ENCODE measurements at places on chromosomes 5 and 9.
A peak's percentile ranks its signal among the peaks of the same experiment; 100 is the strongest.

DNA sequence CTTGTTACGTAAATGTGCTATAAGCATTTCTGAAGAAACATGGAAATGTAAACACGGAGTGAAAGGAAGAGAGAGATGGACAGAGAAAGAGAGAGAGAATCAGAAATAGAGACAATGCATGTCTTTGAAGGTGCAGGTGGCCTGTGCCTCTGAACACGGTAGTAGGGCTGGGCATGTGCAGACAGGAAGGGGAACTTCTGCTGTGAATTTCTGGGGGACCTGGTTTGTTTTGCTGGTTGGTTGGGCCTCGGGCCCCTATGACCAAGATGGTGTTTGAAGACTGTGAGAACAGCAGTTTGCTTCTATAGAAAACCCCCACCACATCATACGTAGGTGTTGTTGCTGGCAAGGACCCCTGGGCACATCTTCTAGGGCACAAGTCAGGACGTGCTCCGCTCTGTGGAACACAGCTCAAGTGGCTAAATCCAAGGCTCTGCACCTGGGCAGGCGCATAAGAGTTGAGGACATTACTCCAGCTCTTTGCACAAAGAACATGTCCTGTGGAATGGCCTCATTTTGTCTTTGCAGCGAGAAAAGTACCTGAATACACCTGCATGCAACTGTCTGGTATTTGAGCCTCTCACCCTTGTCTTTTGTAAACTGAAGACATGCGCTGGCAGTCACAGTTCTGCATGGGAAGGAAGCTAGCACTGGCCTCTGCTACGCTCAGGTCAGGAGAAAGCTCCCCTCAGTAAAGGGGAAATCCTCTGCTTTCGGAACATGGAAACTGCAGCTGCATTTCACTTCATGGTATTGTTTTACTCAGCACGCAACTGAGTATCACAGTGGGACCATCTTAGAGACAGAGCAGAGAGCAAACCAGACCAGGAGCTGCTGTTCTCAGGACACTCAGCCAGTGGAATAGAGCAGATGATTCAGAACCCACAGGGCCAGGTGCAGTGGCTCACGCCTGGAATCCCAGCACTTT, 2.7 kb downstream of the OR2V2 start:
- no peak for DNase-seq

DNA sequence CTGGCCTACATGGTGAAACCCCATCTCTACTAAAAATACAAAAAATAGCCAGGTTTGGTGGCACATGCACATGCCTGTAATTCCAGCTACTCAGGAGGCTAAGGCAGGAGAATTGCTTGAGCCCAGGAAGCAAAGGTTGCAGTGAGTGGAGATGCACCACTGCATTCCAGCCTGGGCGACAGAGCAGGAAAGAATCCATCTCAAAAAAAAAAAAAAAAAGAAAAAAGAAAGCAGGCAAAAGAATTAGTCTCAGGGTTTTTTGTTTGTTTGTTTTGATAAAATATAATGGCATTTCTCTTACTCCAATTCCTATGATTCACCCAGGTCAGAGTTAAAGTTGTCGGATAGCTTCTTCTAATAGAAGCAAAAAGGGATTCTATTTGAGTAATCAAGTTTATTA, 67.0 kb upstream of the ATG10 start:
- no peak for DNase-seq

GRCh38 chr5:6540111-6540827, 91.6 kb downstream of the UBE2QL1 start:
- DNase-seq, result no peak

GRCh38 chr5:179371681-179372680, 26.7 kb upstream of the ADAMTS2 start:
- DNase-seq, result peak; percentile 41

- DNase-seq, result no peak
Observed at GRCh38 chr9:97954550-97954989, 16.6 kb upstream of the HEMGN start.

- no peak for DNase-seq
Observed at GRCh38 chr9:109894921-109895758, 115.1 kb downstream of the PALM2AKAP2 start.

GRCh38 chr5:96919754-96920197, 16.1 kb upstream of the LNPEP start:
- DNase-seq, result no peak

GRCh38 chr9:14243514-14244042, 70.4 kb downstream of the NFIB start:
- DNase-seq, result no peak

DNA sequence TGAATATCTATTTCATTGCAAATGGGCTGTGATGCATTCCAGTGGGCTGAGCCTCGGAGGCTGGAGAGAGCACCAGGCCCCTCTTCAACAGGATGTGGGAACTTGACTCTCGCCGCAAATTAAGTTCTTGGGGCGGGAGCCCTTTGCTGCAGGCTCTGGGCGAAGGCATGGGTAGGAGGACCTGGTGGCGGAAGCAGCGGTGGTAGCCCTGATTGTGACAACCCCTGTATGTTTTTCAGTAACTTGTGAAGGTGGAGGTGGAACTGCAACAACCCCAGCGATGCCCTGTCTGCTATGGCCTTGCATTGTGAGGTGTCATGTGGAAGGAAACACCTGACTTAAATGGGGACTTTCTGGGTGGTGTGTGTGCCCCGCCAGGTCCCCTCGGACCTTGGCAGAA, 9.4 kb downstream of the FYB1 start:
- no peak for DNase-seq

DNA sequence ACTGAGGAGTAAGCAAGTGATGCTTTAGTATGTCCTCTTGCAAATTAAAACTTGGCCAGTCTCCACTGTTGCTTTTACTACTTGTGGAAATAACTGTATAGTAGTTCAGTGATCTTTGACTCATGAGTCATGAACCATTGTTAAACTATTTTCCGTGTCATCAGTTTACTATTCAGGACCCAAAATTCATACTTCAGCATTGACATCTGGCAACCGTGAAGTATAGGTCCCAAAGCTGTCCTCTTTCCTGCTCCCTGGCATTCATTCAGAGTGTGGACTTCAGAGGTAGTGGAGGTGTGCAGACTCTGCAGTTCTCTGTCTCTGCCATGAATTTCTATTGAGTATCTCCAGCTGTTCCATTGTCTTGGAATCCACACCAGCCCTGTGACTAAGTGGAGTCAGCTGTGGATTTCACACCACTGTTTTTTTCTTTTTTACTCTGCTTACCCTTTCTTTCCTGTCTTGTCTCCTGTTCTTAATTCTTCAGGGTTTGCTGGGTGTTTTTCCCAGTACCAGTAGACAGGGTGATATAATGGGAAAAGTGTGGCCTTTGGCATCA, 7.5 kb downstream of the TDRD7 start:
- no peak for DNase-seq

GRCh38 chr9:133718563-133719315, 19.4 kb downstream of the SARDH start:
- DNase-seq, result no peak

GRCh38 chr5:159092972-159093371, 6.7 kb downstream of the EBF1 start:
- no peak for DNase-seq

- DNase-seq, result no peak
Observed at GRCh38 chr5:143398053-143398355, 5.5 kb downstream of the NR3C1 start.

DNA sequence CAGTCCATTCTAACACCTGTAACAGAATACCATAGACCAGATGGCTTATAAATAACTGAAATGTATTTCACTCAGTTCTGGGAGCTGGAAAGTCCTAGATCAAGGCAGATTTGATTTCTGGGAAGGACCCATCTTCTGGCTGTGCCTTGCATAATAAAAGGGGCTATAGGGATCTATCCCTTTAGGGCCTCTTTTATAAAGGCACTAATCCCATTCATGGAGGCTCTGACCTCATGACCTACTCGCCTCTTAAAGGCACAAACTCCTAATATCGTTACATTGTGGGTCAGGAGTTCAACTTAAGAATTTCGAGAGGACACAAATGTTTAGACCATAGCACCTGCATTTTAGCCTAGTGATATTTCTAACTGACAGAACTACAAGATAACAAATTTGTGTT, 619.0 kb downstream of the CDH18 start:
- no peak for DNase-seq

GRCh38 chr9:126128494-126129142, 198.0 kb upstream of the MVB12B start:
- no peak for DNase-seq

GRCh38 chr5:149766460-149767280, 36.6 kb downstream of the PPARGC1B start:
- DNase-seq, result no peak

DNA sequence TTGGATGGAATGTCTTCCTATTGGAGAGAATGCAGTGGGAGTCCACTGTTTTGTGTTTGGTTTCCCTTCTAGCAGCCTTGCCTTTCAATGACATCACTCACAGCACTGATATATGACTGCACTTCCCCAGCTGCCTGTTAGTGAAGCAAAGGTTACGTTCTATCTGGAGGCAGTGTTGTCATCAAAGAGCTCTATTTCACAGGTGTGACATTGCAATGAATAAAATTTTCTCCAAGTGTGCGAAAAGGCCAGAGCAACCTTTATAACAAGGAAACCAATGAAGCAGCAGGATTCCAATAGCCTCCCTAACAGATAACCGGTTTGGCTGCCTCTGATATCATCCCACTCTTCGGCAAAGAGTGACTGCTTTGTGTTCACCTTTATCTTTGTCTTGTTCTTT, 523.5 kb upstream of the ZNF608 start:
- no peak for DNase-seq

GRCh38 chr5:78534148-78534904, 114.2 kb downstream of the LHFPL2 start:
- no peak for DNase-seq

DNA sequence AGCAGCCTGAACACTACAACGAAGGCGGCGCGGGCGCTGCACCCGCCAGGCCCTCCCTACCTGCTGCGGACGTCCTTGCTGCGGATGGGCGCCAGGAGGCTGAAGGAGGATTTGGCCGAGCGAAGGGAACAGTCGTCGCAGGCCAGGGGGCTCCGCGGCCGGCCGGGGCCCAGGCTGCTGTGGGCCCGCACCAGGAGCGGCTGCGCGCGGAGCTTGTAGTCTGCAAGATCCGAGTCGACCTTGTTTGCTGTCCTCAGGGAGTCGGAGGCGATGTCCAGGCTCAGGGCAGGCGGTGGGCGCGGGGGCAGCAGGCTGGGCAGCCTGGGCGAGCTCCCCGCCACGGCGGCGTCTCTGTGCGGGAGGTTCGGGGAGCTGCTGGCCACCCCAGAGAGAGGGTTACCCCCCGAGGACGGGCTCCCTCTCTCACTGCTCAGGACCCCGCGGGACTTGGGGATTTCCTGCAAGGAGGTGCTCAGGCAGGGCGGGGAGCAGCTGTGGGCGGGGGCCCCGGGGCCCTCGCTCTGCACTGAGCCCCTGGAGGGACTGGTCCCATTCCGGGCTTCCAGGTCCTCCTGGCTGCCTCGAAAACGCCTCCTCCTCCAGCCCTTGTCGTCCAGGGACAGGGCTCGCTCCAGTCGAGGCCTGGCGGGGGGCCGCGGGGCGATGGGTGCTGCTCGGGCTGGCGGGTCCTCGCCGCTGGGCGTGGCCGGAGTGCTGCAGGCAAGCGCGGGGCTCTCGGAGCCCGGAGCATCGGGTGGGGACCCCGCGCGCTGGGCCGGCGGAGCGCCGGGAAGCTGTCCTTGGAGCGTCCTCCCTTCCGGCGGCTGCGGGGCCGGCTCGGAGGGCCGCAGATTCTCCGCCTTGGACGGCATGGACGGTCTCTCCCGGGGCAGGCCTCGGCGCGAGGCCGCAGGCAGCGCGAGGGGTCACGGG, 831 bp downstream of the INPP5E start:
- peak; percentile 49 for DNase-seq

Measured in frontal cortex (tissue), 4 donors.